NCI-H1694 (cell line): ENCODE measurements at places on chromosomes 3 and 15.

GRCh38 chr15:29870495-29871151, 48.4 kb upstream of the TJP1 start:
- no peak for DNase-seq

GRCh38 chr3:35183927-35184675, 455.2 kb upstream of the ARPP21 start:
- DNase-seq = no peak

GRCh38 chr15:33773969-33774368, 194.3 kb upstream of the CHRM5 start:
- DNase-seq = no peak

DNA sequence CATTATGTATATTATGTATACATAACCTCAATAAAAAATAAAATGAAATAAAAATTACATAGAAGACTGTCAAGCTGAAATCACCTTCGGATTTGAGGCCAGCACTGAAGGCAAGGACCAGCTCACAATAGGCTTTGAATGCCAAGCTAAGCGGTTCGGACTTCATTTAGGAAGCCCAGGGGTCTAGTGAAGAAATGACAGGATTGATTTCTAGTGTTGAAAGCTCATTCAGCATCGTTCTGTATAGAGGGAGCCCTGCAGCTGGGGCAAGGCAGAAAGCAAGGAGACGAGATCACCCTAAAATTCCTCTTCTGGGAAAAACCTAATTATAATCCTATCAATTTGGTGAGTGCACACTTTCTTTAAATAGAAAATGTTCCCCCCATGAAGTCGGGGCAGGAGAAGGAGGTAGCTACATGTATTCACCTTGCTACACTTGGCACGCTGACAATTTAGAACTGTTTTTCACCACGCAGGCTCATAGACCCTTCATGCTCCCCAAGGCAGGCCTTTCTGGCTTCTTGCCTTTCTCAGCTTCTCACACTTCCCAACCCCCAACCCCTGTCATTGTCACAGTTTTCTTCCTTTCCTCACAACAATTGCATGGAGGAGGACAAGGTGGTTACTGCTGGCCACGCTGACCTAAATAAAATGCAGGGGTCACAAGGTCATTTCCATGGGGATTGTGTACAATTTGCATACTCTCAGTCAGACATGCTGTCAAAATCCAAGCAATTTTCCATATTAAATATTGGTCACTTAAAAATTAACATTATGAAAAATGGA, 44.4 kb upstream of the SSR3 start:
- no peak for DNase-seq

GRCh38 chr3:172080503-172080902, 41.1 kb downstream of the FNDC3B start:
- DNase-seq = no peak

DNA sequence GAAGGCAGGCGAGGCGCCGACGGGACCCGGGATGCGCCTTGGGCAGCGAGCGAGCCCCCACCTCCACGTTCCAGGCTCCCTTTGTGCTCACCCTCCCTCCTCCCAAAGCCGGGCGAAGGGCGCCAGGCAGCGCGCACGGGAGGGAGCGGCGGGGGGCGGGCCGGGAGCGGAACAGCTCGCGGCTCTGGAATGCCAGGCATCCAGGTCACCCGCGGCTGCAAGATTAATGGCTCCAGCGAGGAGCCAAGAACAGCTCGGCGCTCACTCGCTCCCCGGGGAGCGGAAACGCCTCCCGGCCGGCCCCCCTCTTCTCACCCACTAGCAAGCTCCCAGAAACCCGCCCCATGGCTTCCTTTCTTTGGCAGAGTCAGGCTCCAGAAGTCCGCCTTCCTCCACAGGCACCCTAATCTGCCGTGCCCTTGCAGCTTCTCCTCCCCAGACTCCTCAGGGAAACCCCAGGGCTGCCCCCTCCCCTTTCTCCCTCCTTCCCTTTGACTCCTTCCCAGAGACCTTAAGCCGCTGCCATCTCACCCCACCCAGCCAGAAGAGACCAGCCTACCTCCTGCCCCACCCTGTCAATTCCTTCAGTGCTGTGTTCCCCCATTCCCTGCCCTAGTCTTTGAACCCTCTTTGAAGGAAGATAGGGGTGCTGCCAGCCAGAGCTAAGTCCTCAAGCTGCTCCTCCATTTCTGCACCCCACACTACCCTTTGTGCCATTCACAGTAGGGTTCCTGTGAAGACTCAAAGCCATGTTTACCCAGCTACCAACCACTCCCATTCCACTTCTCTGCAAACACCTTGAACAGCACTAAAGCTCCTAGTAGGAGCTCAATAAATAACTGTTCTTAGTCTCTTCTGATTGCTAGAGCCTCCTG, 9.9 kb downstream of the AMOTL2 start:
- DNase-seq = no peak

GRCh38 chr3:64379221-64379620, 154.0 kb upstream of the PRICKLE2 start:
- no peak for DNase-seq

- no peak for DNase-seq
Observed at GRCh38 chr3:156761713-156762451, 64.3 kb upstream of the LEKR1 start.

DNA sequence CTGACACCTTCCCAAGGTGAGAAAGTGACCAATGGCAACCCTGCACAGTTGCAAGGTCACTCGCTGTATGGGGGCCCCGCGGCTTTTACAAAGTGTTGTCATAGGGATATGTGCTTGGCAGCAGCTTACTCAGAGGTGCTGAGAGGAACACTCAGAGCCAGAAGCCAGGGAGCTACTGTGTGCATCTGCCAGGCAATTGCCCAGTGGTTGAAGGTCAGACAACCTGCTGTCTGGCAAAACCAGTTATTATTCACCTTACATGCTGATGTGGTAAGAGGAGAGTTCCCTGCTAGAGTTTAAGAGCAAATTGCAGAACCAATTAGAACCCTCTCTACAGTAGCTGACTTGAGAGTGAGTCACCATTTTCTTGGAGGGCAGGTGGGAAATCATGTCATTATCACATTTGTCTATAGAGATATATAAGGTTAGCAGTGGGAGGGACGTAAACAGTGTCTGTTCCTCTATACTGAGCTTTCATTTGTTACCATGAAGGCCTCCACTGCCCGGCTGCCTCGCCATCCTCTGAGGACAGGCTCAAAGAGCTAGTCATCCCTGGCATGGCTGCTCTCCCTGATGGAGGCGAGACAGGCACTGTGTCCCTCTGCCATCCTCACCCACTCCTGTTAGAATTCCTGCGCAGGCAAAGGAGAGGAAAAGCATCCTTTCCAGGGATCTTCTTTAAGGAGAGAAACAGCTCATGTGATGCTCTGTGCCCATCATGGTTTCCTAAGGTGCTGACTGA, 274.4 kb downstream of the PLCL2 start:
- no peak for DNase-seq

- no peak for DNase-seq
Observed at GRCh38 chr3:126546549-126547239, 12.0 kb downstream of the C3orf22 start.

GRCh38 chr3:9600597-9600996, 47.0 kb upstream of the LHFPL4 start:
- DNase-seq = no peak

DNA sequence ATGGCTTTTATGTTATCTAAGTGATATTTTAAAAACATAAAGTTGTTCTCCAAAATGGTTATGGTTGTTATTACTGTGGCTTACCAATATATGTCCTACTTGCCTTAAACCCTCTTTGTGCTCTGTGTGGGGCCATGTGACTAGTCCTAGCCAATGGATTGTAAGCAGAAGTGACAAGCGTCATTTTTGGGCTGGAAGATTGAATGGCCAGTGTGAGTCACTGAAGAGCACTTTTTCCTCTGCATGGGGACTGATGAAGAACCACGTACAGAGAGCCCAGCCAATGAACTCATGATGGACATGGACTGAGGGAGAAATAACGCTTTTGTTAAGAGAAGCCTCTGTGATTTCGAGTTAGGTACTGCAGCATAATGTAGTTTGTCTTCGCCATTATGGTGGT, 332.7 kb downstream of the EDEM1 start:
- DNase-seq = no peak

GRCh38 chr3:102125197-102125993, 276.1 kb downstream of the NFKBIZ start:
- DNase-seq = no peak

GRCh38 chr3:97070302-97070701, 255.9 kb downstream of the EPHA6 start:
- DNase-seq = no peak

- DNase-seq = no peak
Observed at GRCh38 chr3:137035631-137036030, 77.8 kb downstream of the IL20RB start.

GRCh38 chr3:129224984-129225393, 24.4 kb upstream of the COPG1 start:
- DNase-seq = no peak

DNA sequence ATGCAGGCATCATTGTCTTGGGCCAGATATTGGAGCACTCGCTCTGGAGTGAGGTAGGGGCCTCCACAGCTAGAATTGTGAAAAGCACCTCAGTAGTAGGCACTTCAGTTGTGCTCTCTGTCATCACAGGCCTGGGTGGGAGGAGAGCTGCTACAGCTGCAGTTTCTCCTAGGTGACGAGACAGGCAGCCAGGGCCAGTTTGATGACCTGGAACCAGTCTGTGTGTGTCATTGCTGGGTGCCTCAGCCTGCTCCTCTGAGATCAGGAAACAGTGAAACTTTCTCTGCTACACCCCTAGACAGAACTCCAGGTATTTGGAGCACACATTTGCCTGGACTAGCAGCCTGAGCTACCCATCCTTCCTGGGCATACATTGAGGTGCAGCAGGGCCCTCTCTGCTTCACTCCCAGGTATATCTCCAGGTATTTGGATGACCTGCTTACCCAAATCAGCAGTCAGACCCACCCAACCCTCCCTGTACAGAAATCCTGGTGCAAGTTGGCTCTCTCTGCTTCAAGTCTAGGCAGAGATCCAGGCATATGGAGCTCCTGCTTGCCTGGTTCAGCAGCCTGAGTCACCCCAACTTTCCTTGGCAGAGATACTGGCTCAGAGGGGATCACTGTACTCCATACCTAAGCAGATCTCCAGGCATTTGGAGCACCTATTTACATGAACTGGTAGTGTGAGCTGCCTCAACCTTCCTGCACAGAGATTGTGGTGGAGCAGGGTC, 54.3 kb upstream of the SGO1 start:
- DNase-seq = no peak

- DNase-seq = no peak
Observed at GRCh38 chr3:33496449-33496848, 56.2 kb upstream of the UBP1 start.

DNA sequence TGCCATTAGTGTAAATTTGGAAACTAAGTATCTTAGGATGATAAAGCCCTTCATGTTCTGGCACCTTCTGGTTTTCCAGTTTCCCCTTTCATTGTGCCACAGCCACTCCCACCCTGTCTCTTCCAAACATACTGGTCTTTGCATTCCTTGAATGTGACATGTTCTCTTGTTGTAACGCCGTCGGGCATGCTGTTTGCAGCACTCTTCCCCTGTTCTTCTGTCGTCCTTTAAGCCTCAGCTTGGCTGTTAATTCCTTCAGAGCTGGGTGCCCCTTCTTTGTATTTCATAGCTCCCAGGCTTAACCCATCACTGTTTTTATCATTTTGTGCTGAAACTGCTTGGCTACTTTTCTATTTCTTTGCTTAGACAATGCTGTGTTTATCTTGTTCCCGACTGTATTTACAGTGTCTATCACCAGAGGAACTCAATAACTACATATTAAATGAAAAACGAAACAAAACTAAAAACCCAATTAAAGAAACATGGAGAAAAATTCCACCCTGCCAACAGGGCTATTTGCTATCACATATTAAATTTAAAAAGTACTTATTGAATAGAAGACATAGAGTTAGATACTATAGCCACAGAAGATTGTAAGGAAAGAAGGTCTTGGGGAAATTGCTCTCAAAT, 95.4 kb upstream of the KCNAB1 start:
- no peak for DNase-seq

DNA sequence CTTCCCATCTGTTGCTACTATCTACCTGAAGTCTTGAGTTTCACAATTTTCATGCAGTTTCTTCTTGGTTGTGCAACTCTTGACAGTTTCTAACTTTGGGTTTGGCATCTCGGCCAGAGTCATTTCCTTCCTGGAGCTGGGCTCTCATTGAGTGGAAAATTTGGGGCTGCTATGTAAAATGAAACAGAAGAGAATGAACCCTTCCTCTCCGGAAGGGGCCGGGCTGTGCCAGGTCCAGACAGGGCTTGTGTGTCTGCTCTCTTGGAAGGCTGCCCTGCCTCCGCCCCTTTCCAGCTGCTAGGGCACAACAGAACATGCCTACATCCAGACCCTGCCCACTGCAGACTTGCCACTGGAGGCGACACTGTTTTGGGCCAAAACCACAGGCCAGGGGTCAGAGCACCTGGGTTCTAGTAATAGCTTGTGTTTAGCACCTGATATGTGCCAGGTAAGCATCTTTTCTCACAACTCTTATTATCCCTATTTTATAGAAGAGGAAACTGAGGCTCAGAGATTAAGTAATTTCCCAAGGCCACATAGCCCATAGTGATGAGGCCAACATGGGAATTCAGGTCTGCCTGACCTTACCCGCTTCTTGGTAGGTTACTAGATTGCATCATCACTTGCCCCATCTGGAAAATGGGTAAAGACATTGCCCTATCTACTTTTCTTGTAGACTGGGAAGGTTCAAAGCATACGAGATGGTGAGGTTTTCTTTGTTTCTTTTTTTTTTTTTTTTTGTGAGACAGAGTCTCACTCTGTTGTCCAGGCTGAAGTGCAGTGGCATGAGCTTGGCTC, 25.0 kb downstream of the IRAK2 start:
- peak; percentile 35 for DNase-seq
